Erythroblast (primary cell): ENCODE measurements at places on chromosomes 2 and 18.
A peak's percentile ranks its signal among the peaks of the same experiment; 100 is the strongest.

DNA sequence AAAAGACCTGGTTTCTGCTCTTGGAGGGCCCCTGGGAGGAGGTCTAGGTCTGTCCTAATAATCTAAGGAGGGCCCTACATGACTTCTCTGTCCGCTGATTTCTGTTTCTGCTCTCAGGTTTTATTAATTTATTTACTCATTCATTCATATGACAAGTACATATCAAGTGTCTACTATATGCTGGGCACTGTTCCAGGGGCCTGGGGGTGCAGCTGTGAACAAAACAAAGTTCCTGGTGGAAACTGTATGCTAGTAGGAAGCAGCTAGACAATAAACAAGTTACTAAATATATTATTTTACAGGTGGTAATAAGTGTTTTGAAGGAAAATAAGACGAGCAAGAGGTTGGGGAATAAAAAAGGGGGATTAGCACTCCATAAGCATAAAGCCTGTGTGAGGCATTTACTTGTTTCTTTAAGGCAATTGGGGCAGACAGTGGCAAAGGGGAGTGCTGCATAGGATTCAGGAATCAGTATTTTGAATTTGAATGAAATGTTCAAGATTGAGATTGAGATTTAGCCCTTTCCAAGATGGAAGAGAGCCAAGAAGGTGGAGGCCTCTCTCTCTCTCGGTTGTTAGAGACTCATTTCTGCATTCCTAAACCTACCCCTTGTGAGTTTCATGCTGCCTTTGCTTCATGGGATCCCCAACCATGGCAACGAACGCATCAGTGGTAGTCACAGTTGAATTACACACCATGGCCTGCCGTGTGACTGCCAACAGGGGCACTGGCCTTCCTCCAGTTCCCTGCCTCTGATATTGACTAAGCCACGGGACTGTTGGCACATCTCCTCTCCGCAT is 28.3 kb downstream of the DRC1 start:
- no peak for DNase-seq

- DNase-seq: no peak
Observed at GRCh38 chr2:215435280-215435869, 493 bp downstream of the FN1 start.

- no peak for DNase-seq
Observed at GRCh38 chr2:102891296-102891695, 129.5 kb downstream of the TMEM182 start.

- no peak for DNase-seq
Observed at GRCh38 chr2:62227386-62228075, 31.6 kb downstream of the B3GNT2 start.

DNA sequence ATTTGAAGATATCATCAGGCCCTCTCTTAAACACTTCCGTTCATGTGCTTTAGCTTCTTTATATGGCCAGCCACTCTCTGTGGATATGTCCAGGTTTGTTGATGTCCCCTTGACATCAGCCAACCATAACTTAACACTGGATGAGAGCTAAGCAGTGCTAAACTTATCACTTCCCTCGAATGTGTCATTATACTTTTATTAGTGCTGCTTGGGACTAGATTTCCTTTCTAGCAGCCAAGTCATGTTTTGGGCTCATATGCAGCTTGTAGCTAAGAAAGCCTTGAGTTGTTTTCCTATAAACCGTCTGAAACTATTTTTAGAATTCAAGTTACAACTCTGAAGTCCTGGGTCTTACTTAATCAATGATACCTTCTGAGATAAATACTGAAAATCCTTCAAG is 144.8 kb upstream of the TNP1 start:
- no peak for DNase-seq

DNA sequence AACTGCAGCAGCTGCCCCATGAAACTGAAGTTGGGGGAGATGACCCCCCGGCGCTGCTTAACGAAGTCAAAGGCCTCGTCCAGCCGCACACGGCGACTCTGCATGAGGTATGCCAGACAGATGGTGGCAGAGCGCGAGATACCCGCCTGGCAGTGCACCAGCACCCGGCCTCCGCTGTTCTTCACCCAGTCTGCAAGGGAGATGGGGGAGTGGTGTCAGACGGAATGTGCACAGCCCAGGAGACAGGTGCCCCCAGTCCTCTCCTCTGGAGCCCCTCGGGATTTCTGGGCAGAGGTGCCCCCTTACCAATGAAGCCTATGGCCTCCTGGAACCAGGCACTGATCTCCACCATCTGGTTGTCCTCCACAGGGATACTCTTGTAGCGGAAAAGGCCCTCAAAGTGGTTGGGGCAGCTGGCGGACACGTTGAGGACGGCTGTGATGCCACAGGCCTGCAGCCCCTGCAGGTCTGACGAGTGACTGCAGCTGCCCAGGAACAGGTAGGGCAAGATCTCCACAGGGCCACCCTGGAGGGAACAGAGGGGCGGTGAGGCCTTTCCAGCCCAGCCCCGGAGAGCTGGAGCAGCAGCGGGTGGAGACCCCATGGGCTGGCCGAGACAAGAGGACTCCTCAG is 1.3 kb downstream of the DUSP2 start:
- peak; percentile 34 for DNase-seq

DNA sequence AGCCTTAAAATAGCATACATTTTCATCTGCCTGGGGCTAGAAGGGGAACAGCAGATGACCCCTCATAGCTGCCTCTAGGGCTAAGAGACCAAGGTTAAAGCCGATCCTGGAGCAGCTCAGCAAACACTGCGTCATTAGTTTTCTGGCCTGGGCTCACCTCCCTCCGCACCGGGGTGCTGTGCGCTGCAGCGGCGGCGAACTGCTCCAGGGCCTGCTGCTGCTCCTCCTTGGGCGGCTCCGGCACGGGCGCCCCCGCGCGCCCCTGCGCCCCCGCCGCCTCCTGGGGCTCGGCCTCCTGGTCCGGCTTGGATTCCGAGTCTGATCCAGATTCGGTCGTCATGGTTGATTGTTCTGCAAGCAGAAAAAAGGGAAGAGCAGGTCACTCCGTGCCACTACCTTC is 55.0 kb downstream of the EPB41L3 start:
- no peak for DNase-seq

GRCh38 chr2:45040786-45041185 is 31.5 kb upstream of the SIX2 start:
- DNase-seq: no peak

DNA sequence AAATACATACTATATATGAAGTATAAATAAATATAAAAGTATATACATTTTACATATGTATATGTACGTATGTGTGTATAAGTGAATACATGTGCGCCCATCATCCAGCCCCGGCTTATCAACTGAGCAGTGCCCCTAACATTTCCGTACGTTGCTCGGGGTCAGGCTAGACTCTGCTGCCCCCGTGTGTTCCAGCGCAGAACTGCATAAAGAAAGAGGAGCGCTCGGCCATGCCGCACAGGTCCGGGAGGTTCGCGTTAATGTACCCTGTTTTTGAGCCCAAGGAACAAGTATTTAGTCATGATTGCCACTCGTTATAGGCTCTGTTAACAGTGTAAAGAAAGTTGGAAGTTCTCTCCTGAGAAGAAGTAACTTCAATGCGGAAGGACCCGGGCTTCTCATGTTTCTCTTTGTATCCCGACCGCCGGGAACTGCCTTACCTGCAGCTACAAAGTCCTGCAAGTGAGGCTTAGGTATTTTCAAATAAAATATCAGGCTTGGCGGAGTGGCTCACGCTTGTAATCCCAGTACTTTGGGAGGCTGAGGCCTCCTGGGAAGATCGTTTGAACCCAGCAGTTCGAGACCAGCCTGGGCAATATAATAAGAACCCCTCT is 55.7 kb downstream of the CD8B2 start:
- DNase-seq: peak; percentile 51

DNA sequence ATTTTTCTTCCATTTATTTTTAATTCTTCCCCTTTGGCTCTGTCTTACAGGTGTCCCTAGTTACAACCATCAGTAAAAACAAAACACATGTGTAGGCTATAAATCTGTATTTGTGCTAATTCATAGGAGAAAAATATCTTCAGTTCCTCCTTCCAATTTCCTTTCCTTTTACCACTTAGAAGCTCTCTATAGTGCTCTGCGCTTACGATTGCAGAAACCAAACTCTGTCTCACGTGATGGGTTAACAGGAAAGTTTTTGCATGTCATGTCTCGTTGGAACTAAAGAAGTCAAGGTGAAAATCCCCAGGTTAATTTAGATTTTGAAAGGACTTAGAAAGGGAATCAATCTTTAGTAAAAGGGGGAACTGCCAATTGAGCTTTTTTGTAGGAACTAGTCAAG is 1390.5 kb upstream of the ZEB2 start:
- DNase-seq: no peak

- DNase-seq: no peak
Observed at GRCh38 chr18:64419156-64419555, 270.3 kb upstream of the LINC00305 start.

DNA sequence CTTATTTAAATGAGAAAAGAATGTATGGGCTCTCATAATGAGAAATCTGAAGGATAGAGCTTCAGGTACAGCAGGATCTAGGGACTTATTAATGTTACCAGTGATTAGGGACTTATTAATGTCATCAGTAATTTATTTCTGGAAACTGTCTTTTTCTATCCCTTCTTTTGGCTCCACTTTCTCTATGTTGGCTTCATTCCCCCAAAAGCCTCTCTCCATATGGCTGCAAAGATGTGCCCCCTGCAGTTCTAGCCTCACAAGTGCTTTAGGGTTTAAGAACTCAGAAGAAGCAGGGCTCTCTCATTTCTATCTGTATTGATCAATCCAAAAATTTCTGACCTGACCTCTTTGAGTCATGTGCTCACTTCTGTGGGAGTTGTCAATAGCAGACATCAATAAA is 480.9 kb downstream of the TXNL1 start:
- no peak for DNase-seq

GRCh38 chr2:187782301-187782700 is 228.1 kb upstream of the TFPI start:
- no peak for DNase-seq

- DNase-seq: no peak
Observed at GRCh38 chr2:173659509-173659908, 304.8 kb downstream of the CDCA7 start.

GRCh38 chr2:9665898-9666297 is 35.1 kb upstream of the YWHAQ start:
- DNase-seq: no peak

DNA sequence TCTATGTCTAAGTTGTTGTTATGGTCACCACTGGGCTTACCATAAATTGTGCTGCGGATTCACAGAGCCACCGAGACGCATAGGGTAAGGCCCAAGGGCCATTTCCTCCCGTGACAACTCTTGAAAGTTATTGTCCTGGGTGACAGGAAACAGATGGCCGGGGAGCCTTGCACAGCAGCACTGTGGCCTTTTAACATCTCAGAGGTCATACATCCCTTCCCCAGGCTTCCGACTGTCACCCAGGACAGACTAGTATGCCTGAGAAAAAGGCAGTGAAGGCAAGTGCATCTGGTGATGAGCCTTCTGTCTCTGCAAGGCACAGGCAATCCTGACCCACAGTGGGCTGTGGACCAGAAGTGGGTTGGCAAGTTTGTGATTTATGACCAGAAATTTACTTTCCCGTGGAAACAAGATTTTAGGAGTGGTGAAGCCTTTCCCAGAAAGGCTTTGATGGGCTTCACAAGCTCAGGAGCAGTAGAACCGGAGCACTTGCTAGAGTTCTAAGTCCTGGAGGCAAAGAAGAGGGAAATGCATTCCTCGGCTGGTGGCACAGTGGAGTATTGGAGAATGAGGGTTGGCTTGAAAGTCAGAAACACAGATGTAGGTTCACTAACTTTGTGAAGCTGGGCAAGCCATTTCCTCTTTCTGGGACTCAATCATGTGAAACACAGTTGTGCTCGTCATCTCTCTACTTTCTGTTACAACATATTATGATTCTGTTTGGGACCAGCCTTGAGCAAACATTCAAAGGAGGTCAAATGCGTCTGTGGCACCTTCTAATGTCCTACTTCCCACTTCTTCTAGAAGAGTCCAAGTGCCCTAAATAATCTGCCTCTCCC is 2.0 kb upstream of the CAPN14 start:
- no peak for DNase-seq

DNA sequence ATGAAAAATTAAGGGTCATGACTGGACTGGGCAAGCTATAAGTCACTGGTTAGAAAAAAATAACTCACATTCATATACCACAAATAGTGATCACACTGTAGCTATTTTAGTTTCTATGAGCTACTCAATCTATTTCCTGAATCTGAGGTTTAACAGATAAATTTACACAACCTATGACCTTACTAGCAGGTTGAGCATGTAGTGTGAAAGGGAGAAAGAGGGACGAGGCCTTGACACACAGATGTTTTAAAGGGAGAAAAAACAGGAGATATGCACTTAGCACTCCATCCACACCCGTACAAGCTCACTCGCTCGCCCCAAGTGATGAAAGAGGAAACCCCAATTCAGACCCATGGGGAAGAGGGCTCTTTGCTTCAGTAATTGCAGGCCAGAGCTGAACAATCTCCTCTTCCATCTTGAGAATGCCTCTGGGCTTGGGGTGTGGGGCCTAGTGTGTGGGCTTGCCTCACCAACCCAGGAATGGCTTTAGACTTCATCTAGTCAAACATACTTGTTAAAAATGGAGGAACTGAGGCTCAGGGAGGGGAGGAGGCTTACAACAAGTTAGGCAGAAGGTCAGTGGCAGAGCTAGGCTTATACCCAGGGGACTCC is 10.7 kb downstream of the CYRIA start:
- DNase-seq: no peak

DNA sequence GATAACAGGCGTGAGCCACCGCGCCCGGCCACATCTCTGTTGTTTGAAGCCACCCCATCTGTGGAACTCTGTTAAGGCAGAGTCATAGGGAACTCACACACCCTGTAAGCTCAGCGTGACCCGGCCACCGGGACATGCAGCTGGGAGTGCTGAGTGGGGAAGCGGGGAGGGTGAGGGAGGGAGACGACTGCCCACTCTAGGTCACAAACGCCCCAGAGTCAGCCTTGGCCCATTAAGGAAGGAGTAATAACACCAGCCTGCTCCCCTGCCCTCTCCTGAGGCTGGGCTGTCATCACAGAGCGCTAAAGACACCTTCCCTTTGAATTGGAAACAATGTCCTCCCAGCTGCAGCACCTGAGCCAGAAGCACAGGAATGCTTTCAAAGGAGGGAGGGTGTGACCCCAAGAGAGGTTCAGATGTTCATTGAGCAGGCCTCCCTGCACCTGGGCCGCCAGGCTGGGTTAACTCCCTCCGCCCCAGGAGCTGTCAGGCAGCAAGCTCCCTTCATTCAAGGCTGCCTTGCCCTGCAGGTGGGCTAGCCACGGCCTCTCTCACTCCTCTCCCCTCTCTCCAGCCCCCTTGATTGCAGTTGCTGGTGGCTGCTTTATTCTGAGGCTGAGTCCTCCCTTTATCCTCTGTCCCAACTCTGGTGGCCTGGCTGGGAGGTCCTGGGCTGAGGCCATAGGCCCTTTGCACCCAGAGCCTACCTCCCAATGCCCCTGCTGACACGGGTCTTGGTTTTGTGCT is 77.2 kb upstream of the HPCAL1 start:
- no peak for DNase-seq

GRCh38 chr2:57444752-57445430 is 601.7 kb upstream of the VRK2 start:
- no peak for DNase-seq
